ENCODE measurements at places on chromosomes 6 and 20. TPM values are rescaled to one million over a fixed set of nuclear protein-coding genes. Genes with fewer than 3 reads are reported as not detected.

Gene BNIP5
- not detected for total RNA-seq

Gene RNF217
- 21.1 TPM for total RNA-seq

Gene SMAP1
- total RNA-seq = 17.8 TPM

Gene OTOR
- not detected for total RNA-seq

All from regular cardiac myocyte (primary cell).